Stimulated activated CD4-positive, alpha-beta T cell treated with anti-CD3 and anti-CD28 coated beads, Interleukin-4, amount 100 ng/mL, for 4 hours (primary cell): ENCODE measurements at places on chromosomes 11 and 22.
A peak's percentile ranks its signal among the peaks of the same experiment; 100 is the strongest.

- DNase-seq, result no peak
Measured at GRCh38 chr11:121866754-121867153, 249.3 kb downstream of the BLID start.

GRCh38 chr11:48172818-48173609 is 43.6 kb upstream of the OR4B1 start:
- peak; percentile 60 for DNase-seq

DNA sequence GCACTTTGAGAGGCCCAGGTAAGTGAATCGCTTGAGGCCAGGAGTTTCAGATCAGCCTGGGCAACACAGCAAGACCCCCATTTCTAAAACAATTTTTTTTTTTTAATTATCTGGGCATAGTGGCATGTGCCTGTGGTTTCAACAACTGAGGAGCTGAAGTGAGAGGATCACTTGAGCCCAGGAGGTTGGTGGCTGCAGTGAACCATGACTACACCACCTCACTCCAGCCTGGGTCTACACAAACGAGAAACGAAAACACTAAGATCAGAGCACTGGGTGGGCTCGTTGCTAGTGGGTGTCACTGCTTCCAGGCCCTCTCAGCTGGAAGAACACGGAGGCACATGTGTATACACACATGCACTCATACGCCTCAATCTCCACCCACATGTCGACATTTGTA is 4.1 kb upstream of the MOB2 start:
- no peak for DNase-seq

DNA sequence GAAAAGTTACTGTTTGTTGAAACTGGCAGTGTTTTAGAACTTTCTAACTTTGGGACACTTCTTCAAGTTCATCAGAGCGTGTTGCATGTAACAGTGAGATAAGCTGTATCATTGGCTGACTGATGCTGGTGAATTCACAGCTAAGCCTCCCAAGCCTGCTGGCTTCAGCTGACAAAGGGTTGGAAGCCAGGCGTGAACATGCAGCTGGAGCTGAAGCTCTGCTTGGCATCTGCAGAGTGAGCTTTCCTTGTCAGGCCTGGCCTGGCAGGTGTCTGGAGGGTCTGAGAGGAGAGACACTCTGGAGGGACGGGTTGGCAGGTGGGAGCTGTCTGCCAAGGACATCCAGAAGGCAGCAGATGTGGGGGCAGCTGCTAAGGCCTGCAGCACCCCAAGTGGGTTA is 1.5 kb downstream of the AMPD3 start:
- no peak for DNase-seq

GRCh38 chr22:49877642-49878041 is 24.0 kb downstream of the ZBED4 start:
- no peak for DNase-seq

GRCh38 chr22:37336579-37336978 is 54.3 kb downstream of the CYTH4 start:
- no peak for DNase-seq

DNA sequence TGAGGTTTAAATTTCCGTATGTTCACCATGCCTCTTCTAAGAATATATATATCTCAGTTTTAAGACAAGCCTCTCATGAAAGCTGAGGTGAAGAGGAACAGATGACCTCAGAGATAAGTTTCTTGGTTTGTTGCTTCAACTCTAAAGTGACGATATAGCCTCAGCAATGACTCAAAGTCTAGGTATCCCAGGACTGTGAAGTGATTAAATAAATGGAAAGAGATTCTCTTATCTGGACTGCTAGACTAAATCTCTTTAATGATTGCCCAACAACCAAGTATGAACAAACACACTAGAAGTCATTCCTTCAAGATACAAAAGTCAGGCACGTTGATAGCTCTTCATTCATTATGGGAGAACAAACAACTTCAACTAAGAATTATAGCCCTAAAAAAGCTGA is 15.3 kb downstream of the CADM1 start:
- DNase-seq, result no peak

GRCh38 chr11:115499241-115499799 is 4.9 kb downstream of the CADM1 start:
- DNase-seq, result no peak

DNA sequence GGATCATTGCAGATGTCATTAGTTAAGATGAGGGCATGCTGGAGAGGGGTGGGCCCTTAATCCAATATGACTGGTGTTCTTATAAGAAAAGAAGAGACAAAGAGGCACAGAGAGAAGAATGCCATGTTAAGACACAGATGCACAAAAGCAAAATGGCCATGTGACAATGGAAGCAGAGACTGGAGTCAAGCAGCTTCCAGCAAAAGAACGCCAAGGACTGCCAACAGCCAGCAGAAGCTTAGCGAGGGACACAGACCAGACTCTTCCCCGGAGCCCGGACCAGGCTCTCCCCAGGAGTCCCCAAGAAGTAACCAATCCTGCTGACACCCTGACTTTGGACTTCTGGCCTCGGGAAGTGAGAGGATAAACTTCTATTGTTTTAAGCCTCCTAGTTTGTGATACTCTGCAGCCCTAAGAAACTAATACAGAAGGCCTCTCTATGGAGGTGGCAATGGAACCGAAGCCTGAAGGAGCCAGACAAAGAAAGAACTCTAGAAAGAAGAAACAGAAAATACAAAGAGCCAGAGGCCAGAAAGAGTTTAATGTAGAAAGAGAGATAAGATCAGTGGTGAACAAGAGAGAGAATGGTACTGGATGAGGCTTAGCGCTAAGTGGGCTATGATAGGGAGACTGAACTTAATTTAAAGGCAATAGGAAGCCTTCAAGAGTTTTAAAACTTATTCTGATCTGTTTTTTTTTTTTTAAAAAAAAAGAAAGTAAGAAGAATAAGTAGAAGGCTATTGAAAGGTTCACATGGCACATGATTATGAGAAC is 27.7 kb downstream of the PRCP start:
- DNase-seq, result no peak

GRCh38 chr11:82976786-82977185 is 75.2 kb downstream of the DDIAS start:
- no peak for DNase-seq

DNA sequence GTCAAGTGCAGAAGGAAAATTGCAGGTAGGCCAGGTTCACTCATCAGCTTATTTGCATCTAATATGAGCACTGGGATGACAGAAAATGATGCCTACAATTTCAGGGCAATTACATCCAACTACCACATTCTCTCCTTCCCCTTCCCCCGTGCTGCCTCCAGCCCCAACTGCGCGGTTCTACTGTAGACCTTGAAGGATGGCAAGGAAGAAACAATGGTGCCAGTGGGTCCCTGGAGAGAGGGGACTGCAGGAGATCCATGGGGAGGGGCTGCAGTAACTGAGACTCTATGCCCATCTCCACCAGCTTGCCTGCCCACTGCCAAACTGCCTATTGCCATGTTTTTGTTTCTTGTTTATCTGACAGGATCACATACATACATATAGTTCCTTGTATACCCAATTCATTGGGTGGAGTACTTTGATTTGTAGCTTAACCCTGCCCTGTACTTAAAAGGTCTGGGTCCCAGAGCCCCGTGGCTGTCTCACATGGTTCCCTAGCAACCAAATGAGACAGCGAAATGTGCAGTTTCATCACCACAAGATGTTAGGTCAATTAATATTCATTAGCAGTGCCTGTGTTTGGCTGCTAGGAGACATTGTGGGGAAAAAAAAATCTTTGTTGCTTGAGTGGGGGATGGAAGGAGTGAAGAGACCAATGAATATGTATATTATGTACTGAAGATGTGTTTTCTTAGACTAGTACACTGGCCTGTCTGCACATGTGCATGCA is 253.5 kb upstream of the PLET1 start:
- DNase-seq, result no peak

- no peak for DNase-seq
Measured at GRCh38 chr11:122229481-122230384, 113.7 kb upstream of the BLID start.

DNA sequence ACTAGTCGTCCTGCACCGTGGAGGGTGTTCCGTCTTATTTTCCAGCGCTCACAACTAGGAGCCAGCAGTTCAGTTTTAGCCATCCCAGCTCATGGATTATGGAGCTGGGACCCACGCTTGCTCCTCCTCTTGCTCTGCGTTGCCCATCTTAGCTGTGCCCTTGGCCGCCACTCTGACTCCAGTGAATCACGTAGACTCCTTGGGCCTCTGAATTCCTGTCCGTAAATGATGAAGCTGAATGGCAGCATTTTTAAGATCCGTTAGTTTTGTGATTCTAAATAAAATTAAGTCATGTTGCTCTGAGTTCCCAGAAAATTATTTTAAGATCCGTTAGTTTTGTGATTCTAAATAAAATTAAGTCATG is 23.8 kb downstream of the BCR start:
- no peak for DNase-seq

DNA sequence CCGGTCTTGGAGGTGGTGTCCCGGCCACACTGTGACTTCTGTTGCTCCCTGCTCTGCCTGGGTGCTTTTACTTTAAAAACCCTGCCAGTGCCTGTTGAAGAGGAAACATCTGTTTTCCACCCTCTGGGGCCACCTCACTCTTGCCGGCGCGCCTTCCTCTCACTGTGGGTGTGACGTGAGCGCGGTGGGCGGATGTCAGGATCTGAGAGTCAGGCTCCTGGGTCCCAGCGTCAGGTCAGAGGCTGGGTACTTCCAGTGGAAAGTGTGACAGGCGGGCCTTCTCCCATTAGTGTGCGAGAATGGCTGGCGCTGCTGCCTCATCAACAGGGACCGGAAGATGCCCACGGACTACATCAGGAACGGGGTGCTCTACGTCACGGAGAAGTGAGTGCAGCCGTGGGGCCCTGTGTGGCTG is 54.2 kb downstream of the GRAMD4 start:
- DNase-seq, result peak; percentile 99

DNA sequence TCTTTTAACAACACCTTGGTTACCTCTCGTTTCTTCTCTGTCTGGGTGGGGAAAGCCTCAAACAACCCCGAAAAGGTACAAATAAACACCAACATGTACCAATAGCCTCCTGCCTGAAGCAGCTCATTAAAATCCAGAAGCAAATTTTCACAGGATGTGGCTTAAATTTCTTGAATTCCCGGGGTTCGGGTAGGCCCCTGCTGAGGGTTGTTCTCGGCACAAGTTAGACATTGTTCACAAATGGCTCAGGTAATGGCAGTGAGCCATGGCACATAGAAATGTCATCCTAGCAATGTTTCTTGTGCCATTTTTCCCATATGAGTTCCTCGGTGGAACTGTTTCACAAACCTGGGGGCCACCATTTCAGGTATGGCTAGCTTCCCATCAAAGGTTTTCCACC is 19.7 kb upstream of the GLYATL1 start:
- no peak for DNase-seq

DNA sequence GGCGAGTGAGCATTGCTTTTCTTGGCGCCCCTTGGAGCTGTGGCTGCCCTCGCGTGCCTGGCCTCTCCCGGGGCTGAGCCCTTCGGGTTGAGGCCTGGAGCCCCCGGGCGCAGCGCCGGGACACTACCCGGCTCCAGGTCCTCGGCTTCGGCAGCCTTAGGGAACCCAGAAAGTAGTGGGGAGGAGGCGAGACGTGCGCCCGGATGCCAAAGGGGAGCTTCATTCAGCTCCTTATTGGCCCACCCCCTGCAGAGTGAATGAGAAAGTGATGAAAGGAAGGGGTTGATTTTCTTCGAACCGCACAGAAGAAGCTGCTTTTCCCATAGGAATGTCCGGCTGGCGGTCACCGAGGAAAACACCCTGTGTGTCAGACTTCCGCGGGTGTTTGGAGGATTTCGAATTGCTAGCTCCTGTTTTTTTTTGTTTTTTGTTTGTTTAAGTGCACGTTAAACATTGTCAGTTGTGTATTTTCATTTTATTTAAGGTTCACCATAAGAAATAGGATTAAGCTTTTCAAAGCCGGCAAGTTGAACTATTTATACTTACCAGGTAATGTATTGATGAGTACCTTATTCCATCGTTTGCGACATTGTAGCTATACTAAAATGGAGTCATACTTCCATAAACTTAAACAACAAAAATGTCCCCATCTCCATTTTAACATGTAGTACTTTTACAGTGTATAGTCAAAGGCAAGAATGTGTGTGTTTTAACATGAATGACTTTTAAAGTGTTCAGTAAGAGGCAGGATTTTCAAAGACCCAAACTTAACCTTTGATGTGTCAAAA is 841 bp upstream of the EIF4G2 start:
- peak; percentile 42 for DNase-seq

DNA sequence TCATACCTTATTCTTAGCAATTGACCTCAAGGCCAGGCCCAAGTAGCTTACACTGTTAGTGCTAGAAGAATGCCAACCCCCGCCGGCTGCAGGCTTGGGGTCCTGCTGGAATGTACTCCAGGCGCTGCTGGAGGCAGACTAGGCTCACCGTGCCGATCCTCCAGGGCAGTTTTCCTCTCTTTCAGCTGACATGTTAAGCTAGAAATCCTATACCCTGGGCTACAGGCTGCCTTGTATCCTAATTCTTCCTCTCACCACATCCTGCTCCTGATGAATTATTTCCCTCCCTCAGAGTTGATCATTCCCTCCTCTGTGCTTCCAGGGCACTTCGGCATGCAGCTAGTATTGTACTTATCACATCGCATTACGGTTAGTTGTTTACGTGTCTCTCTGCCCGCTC is 3.4 kb downstream of the SPTBN2 start:
- no peak for DNase-seq

- DNase-seq, result no peak
Measured at GRCh38 chr11:69283446-69283845, 10.5 kb upstream of the MYEOV start.

DNA sequence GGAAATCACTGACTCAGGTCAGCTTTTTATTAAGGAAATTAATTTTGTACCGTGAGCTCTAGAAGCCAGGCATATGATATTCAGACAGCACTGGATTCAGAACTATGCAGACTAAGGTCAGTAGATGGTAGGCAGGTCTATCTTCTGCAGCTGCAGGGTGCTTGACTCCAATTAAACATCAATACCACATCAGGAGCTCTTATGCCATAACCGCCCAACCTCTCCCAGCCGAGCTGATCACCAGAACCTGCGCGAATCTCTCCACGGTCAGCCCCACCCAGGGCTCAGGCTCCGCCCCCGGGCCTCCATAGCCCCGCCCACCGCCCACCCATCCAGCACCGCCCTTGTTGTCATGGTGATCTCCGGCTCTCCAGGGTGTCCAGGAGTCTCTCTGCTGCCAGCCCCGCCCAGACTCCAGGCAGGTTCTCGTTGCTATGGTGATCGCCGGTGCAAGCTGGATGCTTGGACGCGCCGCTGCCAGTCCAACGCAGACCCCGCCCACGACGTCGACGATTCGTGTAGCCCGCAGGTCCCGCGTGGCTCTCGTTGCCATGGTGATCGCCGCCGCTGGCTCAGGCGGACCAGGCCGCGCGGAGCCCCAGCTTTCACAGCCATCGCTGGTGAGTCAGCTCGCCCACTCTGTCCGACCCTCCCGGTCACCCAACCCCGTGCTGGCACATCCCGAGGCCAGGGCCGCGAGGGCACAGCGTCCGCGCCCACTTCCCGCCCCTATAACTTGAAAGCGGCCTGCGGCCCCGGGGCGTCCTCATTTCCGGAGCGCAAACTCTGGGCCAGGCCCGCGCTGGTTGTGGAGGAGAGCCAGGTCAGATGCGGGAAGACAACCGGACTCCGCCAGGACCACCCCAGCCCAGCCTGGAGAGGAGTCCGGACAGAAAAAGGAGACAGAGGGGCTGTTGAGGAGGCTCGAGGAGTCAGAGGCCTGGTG is at the start of gene RAB36:
Gene RAB36 (plus strand): TSS at position 546 of the 946 bp plus-strand sequence. CDS start 1,140 bp downstream, outside the sequence.
- DNase-seq, result peak; percentile 78
